Stimulated activated CD8-positive, alpha-beta memory T cell treated with anti-CD3 and anti-CD28 coated beads, Interleukin-15, amount 100 ng/mL, for 4 hours (primary cell): ENCODE measurements at places on chromosomes 3 and 15.
A peak's percentile ranks its signal among the peaks of the same experiment; 100 is the strongest.

- DNase-seq: no peak
These were observed 9.7 kb upstream of the DAG1 start for GRCh38 chr3:49460188-49460890.

DNA sequence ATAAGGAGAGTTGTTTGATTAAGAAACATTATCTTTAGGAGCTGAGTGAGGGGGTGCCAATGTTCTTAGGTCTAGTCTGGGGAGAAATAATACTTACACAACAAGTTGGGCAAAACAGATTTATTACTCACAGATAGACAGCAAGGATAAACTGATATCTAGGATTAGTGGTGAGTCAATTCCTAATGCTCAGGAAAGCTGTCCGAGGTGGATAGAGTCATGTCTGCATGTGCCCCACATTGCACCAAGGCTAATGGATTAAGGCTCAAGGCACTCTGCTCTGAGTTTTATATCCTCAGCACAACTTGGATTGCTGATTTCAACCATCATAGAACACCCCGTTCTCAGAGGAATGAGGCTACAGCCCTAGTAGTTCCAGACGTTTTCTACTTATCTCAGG is 1042.3 kb downstream of the OTOL1 start:
- DNase-seq: no peak

GRCh38 chr3:30578479-30578878 is 27.9 kb upstream of the TGFBR2 start:
- no peak for DNase-seq

GRCh38 chr3:14553871-14554270 is 13.7 kb upstream of the GRIP2 start:
- DNase-seq: no peak

DNA sequence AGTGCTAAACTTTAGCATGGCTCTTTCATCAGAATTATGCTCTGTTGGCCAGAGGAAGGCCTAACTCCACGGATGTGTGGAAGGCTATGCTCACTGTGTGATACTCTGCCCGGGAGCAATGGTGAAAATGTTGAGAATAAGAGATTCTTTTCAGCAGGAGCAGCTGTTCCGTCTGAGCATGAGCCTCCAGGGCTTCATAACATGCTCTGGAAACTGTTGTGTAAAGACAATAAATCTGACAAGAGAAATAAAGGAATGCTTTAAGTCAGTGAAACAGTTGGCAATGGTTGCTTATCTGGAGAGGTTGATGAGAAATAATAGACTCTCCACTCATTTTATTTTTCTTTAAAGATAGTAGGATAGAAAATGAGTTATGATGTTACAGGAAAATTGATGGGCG is 269.8 kb downstream of the DIPK2A start:
- DNase-seq: no peak

DNA sequence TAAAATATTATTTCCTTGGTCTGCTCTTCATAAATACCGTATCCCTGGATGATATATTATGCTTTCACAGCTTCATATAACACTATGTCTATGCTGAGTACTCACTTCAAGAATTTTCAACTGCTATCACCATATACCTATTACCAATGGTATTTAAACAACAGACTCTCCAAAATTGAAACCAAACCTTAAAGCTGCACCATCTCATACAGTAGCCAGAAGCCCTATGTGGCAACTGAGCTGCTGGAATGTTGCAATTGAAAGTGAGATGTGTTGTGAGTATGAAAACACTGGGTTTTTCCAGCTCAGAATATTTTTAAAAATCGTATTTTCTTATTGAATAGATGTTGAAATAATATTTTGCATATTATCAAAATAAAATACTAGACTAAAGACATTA is 130.1 kb upstream of the GOLGA6L6 start:
- DNase-seq: no peak

DNA sequence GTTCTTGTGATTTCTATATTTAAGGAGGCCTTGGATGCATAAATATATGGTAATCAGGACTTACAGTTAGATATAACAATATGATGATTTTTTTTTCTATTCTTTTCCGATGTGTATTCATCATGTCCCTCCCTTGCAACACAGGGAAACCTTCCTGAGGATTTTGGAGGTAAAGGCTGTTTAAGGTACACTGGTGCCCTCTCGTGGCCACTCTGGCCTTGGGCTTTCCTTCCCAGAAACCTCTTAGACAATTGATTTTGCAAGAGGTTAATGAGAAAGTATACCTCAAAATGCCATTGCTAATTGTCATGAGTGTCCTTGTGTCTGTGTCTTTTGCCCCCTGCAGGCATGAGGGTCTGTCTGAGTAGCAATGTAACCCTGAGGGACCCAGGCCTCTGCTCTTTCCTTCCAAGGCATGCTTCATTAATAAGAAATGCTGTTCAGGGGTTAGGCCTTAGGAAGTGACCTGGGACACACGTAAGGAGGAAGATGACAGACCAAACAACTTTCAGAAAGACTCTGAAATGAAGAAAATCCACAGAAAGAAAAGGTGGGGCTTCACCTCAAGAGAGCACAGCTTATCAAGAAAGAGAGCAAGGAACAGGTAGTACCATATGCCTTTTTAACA is 70.3 kb upstream of the PPP2R3A start:
- no peak for DNase-seq

- DNase-seq: no peak
These were observed 172.2 kb downstream of the ATP10A start for GRCh38 chr15:25690673-25691543.

- no peak for DNase-seq
These were observed 43.2 kb downstream of the DNAH1 start for GRCh38 chr3:52359116-52359855.

DNA sequence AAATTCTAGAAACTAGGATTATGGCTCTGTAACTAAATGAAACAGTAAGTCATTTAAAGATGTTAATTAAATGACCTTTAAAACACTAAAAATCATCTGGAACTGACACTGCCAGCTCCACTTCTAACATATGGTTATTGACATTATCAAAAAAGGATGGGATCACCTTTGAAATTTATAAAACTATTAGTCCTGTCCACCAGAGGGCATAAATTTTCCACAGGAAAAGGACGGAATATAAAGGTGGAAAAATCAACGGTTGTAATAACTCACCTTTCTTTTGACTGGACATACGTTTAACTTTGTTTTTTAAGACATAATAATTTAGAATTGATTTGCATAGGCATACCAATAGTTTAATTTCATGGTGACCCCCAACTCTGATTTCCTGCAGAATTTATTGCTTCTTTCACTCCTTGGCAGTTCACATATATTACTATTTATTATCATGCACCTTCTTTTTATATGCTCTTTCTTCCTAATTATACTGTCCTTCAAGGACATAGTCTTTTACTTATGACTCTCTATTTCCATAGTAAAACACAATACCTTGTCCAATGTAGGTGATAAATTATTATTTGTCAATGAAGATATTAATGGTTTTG is 345.7 kb downstream of the CADM2 start:
- no peak for DNase-seq

GRCh38 chr15:59352683-59353082 is 20.0 kb downstream of the MYO1E start:
- no peak for DNase-seq

- peak; percentile 17 for DNase-seq
These were observed 41.0 kb downstream of the ABHD2 start for GRCh38 chr15:89129123-89129815.

GRCh38 chr15:95394186-95395067 is 936.1 kb upstream of the NR2F2 start:
- DNase-seq: no peak

- DNase-seq: no peak
These were observed 530.6 kb upstream of the IL12A start for GRCh38 chr3:159458010-159458409.

DNA sequence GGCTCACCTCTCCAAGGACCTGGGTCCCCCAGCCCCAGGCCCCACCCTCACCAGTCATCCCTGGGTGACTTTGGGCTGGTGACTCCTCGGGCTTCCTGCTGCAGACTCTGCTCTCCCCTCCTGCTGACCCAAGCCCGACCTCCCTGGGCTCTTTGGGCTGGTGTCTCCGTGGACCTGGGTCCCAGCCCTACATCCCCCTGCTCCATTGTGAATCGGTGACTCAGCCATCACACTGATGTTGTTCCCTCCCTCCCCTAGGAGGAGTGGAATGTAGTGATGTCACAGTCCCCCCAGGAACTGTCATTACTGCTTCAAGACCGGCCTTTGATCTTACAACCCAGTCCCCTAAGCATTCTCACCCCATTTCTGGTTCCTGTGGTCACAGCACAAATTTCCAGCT is 83.7 kb downstream of the ADAMTS7 start:
- no peak for DNase-seq

DNA sequence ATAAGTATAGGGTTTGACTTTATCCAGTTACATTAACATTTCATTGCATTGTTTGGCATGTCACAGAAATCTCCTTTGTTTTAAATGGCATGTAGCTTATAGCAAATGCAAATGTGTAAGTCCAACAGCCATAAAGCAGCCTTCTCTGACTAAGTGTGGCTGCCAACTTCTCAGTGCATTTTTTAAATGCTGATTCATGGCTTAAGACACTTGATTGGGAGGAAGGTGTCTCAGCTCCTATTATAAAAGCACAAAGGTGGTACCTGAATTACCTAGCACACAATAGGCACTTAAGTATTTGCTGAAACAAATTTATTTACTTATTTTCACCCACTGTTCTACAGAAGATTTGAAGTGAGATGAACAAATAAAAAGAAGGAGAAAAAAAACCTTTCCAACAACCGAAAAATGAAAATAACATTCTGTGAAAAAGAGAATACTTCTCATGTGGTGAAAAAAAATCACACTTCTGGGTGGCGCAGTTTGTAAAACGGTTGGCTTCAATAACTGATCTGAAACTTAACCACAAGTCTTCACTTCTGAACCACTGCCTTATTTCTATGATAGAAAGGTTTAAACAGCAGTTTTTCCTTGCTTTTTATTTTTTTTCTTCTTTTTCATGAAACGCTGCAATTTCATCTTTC is 105.5 kb upstream of the ICE2 start:
- no peak for DNase-seq

DNA sequence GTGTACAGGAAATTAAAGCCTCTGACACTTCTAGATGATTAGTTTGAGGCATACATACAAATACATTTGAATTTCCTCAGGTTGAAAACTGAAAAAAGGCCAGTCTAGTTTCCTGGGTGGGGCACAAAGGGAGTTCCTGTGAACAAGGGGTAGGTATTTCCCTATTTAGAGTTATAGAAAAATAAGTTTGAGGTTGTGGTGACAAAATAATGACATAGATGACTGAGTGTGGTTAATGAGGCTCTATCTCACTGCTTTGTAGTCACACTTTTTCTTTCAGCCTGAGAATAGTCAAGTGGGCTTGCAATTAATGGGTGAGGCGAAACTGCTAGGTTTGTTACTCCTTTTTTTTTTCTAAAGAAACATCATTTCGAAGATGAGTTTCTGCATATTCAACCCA is 4.3 kb downstream of the SLCO3A1 start:
- no peak for DNase-seq

GRCh38 chr3:144085964-144086363 is 114.3 kb downstream of the DIPK2A start:
- no peak for DNase-seq

DNA sequence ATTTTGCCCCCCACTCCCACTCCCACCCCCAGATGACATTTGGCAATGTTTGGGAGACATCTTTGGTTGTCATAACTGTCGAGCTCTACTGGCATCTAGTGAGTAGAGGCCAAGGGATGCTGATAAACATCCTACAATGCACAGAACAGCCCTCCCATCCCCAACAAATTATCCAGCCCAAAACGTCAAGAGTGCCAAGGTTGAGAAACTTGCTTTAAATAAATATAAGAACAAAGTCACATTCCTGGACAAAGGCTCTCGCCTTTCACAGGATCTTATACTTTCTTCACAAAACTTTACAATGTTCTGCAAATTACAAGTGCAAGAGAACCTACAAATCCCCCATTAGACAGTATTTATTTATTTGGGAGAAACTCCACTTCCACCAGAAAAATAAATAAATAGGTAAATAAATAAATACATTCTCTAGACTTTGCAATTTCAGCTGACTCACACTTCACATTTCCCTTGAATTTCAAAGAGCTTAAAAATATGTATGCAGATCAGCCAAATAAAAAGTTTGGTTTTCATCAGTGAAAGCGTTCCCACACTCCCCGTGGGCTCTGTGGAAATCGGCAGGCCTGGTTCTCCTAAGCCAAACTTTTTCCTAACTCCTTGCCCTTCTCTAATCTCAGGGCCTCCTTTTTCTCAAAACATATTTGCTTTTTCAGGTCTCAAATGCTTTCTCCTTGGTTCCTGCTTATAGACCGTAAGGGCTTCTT is 12.7 kb upstream of the CPA3 start:
- DNase-seq: no peak

- no peak for DNase-seq
These were observed 5.5 kb downstream of the CSRNP1 start for GRCh38 chr3:39147711-39148434.

GRCh38 chr3:119598410-119599098 is 869 bp downstream of the PLA1A start:
- no peak for DNase-seq

- DNase-seq: no peak
These were observed 41.3 kb downstream of the MYH15 start for GRCh38 chr3:108469126-108469525.

DNA sequence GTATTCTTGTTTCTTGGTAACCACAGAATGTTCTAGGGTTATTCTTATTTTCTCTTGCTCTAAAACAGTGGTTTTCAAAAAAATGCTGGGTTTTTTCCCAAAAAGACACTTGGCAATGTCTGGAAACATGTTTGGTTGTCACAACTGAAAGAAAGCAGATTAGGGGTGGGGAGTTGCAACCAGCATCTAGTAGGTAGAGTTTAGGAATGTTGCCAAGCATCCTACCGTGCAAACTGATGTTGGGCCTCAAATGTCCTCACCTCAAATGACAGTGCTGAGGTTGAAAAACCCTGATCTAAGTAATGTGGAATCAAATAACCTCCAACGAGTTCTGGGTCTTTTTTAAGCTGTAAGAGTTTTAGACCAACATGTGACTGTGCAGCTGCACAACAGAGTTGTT is 270.5 kb upstream of the STT3B start:
- DNase-seq: no peak

DNA sequence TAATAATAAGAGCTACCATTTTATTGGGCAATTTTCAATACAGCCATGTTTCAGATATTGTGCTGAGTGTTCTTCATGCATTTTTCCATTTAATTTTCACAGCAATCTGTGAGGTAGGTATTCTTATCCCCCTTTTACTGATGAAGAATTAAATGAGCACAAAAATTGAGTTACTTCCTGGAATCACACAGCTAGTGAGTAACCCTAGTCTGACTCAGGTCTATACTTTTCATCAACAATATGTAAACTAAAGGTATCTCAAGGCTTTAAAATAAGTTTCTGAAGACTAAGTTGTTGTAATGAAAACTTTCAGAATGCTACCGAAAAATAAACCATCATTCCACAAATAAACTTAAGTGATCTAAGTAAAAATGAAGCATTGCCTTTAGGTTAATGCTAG is 22.3 kb downstream of the HACD2 start:
- no peak for DNase-seq

- DNase-seq: no peak
These were observed 26.6 kb downstream of the RFT1 start for GRCh38 chr3:53103397-53104296.

- no peak for DNase-seq
These were observed 9.3 kb upstream of the TM4SF18 start for GRCh38 chr3:149342413-149343380.

GRCh38 chr3:131393868-131394267 is 12.3 kb downstream of the NUDT16 start:
- DNase-seq: no peak

- DNase-seq: no peak
These were observed 130.2 kb upstream of the FEZF2 start for GRCh38 chr3:62503516-62503915.

- DNase-seq: no peak
These were observed 51.9 kb downstream of the CA12 start for GRCh38 chr15:63329567-63330350.

- no peak for DNase-seq
These were observed 35.4 kb upstream of the KCNMB3 start for GRCh38 chr3:179286331-179286730.
